Stimulated activated CD4-positive, alpha-beta T cell treated with anti-CD3 and anti-CD28 coated beads, Interleukin-4, amount 100 ng/mL, for 48 hours (primary cell): ENCODE measurements at places on chromosomes 11 and 22.

DNA sequence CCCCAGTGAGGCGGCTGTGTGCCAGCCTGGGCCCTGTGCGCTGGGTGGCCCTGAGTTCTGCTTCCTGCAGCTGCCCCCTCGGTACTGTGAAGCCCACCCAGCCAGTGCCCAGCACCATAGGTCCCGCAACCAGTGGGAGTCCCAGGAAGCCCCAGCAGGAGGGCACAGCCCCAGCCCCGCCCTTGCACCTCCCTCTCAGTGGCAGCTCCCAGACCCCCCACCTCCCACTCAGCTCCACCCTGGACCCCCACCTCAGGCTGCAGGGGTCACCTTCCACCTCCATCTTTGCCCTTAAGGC, 30.9 kb downstream of the MOB2 start:
- no peak for DNase-seq

DNA sequence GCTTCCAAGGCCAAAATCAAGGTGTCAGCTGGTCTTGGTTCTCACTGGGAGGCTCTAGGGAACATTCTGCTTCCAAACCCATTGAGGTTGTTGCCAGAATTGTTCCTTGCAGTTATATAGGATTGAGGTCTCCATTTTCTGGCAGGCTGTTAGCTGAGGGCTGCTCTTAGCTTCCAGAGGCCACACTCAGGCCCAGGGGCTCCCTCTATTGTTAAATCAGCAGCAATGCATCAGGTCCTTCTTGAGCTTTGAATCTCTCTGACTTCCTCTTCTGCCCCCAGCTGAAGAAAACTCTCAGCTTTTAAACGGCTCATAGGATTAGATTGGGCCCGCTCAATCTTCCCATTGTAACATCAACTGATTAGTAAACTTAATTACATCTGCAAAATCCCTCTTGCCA, 39.3 kb upstream of the BSX start:
- peak; percentile 11 for DNase-seq

GRCh38 chr11:124934862-124935547, 842 bp downstream of the HEPACAM start:
- no peak for DNase-seq

DNA sequence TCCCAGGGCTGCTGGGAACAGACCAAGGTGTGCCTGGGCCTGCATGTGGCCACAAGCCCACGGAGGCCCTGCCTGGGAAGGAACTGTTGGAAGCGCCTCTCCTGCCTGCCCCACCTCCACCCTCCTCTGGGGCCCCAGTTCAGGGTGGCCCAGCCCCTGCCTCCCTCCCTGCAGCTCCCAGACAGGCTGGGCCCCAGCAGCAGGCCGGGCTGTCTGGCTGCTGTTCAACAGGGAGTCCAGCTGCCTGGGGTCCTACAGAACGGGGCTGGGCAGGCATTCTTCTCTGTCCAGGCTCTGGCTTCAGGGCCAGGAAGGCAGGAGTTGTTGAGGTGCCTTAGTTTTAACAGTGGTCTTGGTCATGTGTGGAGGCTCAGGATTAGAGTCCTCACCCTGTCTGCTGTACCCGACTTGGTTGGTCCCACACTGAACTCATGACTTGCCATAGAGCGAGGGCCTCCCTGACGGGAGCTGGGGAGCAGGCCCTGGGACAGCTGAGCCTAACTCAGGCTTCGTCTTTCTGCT, 11.8 kb downstream of the PRDM11 start:
- DNase-seq: no peak

- no peak for DNase-seq
These were observed 249.9 kb downstream of the TTC28 start for GRCh38 chr22:28429711-28430110.

- no peak for DNase-seq
These were observed 1.2 kb downstream of the KBTBD4 start for GRCh38 chr11:47577460-47578041.

DNA sequence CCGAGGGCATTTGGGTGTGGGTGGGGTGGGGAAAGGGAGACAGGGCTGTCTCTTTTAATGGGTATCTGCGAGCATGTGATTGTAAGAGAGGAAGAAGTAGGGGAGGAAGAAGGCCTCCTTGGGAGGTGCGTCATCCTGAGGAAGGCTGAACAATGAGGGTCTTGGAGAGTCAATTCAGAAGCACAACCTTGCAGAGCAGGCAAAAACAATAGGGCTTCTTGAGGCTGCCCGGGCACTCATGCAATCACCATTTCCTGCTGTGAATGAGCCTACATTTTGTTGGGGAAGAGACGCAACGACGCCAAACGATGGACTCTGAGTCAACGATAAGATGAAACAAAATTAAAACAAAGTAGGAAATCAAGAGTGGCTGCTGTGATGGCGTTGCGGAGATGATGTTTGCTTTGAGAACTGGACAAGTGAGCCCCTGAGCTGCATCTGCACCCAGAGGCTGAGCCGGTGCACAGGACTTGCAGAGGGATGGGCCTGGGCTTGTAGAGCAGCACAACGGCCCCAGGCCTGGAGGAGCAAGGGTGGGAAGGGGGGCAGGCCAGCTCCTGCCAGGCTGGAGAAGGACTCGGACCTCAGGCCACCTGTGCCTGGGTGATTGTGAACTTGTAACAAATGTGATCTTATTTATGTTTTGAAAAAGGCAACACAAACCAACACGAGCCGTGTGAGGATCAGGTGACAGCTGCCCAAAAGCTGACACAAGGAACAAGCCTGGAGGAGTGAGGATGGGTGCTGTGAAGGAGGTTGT, 92.3 kb upstream of the B3GAT1 start:
- no peak for DNase-seq

DNA sequence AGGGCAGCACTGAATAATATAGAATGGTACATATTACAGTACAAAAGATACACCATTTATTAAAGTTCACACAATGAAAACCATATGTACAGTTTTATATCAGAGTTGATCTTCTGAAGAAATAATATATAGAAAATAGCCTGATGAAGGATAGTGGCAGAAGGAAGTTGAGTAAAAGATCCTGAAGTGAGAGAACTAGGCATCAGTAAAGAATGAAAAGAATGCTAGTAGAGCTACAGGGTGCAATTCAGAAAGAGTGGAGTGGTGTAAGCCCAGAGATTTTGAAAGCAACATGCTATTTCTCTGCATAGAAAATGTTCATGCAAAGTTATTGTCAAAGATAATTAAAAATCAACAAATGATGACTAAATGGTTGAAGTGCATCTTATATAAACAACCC, 1552.7 kb upstream of the TENM4 start:
- no peak for DNase-seq

DNA sequence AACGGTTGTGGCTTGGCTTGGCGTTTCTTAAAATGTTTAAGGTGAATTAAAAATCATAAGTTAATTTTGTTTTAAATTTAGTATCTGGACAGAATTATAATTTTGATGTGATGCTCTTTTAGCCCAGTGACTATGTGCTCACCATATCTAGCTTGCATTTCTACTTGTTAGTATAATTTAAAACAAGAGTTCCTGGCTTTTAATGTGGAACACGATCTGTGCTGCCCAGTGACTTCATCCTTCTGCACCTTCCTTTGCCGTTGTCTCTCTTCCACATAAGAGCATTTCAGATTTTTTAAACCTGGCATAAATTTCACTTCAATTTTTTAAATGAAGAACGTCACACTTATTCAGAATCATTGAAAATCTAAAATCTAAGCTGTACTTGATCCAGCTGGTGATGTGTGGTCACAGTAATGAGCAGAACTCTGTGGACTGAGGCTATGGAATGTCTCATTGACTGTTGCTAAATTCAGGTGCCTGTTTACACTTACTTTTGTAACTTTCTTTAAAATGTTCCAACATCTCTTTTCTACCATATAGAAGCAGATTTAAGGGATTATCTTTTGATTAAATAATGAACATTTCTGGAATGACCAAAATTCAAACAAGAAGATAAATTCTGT, 75.4 kb upstream of the ADSL start:
- no peak for DNase-seq

DNA sequence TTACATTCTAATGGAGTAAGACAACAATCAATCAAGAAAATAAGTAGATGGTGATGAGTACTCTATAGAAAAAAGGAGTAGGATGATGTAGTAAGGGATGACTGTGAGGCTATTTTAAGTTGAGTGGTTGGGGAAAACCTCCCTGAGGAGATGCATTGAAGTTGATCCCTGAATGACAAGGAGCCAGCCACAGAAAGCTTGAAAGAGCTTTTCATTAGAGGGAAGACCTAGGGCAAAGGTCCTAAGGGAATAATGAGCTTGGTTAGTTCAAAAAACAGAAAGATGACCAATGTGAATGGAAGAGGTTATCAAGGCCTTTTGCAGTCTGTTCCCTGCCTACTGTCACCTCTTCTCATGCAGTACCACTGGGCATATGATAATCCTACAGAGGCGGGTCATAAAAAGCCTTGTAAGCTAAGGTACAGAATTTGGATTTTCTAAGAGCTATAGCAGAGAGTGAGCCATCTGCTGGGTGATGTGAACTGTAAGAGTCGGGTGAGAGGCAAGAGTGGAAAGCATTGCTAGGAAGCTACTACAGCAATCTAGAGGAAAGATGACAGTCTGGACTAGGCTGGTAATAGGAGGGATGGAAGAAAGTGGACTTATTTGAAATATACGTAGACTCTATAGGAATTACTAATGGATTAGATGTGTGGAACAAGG, 3.1 kb downstream of the PPP2R1B start:
- DNase-seq: no peak
